ENCODE measurements at places on chromosomes 6 and 20.
A peak's percentile ranks its signal among the peaks of the same experiment; 100 is the strongest.

GRCh38 chr6:35148167-35148741 is 7.1 kb upstream of the TCP11 start:
- peak overlapping the region; percentile 54 for H3K27ac ChIP-seq
- DNase-seq = peak; percentile 28
- H3K4me3 ChIP-seq = no peak overlapping the region
- no peaks in the 10 kb centered on the region for H3K36me3 ChIP-seq
- H3K27me3 ChIP-seq = peaks cover 18% of the 10 kb centered on the region

- H3K27ac ChIP-seq = no peak overlapping the region
- no peaks in the 10 kb centered on the region for H3K36me3 ChIP-seq
- no peaks in the 10 kb centered on the region for H3K4me1 ChIP-seq
- no peak overlapping the region for H3K4me3 ChIP-seq
Measured at GRCh38 chr20:39535301-39535700, 573.2 kb downstream of the DHX35 start.

GRCh38 chr20:6683021-6683977 is 84.2 kb upstream of the BMP2 start:
- no peak overlapping the region for H3K4me3 ChIP-seq
- DNase-seq = no peak
- no peak overlapping the region for H3K27ac ChIP-seq
- H3K36me3 ChIP-seq = no peaks in the 10 kb centered on the region
- no peaks in the 10 kb centered on the region for H3K4me1 ChIP-seq

DNA sequence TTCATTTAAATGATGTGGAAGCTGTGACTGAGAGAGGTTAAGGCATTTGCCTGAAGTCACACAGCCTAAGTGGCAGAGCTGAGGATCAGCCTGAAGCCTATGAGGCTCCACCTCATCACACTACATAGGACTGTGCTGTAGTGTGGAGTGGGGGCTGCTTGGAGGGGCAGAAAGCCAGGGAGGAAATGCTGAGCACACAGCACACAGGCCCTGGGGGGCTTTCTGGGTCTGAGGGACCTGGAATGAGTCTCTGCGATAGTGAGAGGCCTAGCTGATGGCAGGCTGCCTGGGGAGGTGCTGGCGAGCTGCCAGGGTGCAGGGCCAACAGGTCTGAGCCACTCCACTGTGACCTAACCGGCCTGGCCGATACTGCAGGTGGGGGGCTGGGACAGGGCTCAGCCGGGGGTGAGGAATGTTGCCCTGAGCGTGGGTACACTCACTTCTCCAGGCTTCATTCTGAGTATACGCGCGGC is 2.2 kb upstream of the ARHGAP40 start:
- peaks cover 58% of the 10 kb centered on the region for H3K27me3 ChIP-seq
- peaks cover 10% of the 10 kb centered on the region for H3K4me1 ChIP-seq
- H3K27ac ChIP-seq = no peak overlapping the region
- DNase-seq = no peak
- H3K4me3 ChIP-seq = no peak overlapping the region

GRCh38 chr20:53463101-53463972 is 130.3 kb downstream of the ZNF217 start:
- H3K27ac ChIP-seq = no peak overlapping the region
- DNase-seq = no peak
- no peaks in the 10 kb centered on the region for H3K4me1 ChIP-seq
- no peaks in the 10 kb centered on the region for H3K27me3 ChIP-seq
- H3K36me3 ChIP-seq = no peaks in the 10 kb centered on the region

GRCh38 chr20:47054945-47055344 is 160.3 kb downstream of the EYA2 start:
- H3K27ac ChIP-seq = no peak overlapping the region
- no peaks in the 10 kb centered on the region for H3K36me3 ChIP-seq
- H3K4me3 ChIP-seq = no peak overlapping the region

- H3K27me3 ChIP-seq = no peaks in the 10 kb centered on the region
- H3K4me1 ChIP-seq = no peaks in the 10 kb centered on the region
- no peak for DNase-seq
- no peaks in the 10 kb centered on the region for H3K36me3 ChIP-seq
- H3K27ac ChIP-seq = no peak overlapping the region
Measured at GRCh38 chr6:69217343-69217742, 579.5 kb downstream of the LMBRD1 start.

DNA sequence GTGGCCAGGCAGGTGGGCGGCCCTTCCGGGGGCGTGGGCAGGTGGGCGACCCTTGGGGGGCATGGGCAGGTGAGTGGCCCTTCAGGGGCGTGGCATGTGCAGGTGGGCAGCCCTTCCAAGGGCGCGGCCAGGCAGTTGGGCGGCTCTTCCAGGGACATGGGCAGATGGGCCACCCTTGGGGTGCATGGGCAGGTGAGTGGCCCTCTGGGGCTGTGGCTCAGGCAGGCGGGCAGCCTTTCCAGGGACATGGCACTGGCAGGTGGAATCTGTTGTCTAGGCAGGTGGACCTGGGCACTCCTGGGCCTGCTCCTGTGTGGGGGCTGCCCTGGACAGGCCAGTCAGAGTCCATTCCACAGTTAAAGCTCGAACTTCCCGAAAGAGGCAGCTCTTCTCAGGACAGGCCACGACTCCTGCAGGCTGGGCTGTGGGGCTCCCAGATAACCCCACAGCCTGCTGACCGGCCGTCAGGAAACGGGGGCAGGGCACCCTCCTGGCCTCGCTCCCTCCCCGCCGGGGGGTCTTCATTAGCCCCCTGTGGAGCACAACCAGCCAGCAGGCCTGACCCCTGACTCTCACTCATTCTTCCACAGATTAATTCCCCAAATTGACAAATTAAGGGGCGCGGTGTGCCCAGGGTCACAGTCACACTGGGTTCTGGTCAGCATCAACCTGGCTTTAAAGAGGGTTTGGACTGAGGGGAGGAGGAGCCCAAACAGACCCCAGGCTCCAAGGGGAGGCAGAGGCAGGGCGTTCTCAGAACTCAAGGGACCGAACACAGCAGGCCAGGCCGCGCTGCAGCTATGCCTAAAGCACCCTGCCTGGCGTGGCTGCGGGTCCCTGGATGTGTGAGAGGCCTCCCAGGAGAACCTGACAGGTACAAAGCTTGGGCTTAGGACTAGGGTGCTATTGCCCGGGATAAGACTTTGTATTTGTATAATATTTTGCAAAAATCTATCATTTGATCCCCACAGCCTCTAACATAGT is 130.0 kb downstream of the DLL1 start:
- no peaks in the 10 kb centered on the region for H3K27me3 ChIP-seq
- DNase-seq = no peak
- H3K36me3 ChIP-seq = no peaks in the 10 kb centered on the region
- H3K4me3 ChIP-seq = no peak overlapping the region
- H3K4me1 ChIP-seq = no peaks in the 10 kb centered on the region

GRCh38 chr6:40293460-40294185 is 293.5 kb downstream of the LRFN2 start:
- peaks cover 15% of the 10 kb centered on the region for H3K27me3 ChIP-seq
- no peak overlapping the region for H3K27ac ChIP-seq
- no peak for DNase-seq
- H3K36me3 ChIP-seq = no peaks in the 10 kb centered on the region
- H3K4me3 ChIP-seq = no peak overlapping the region

- H3K36me3 ChIP-seq = no peaks in the 10 kb centered on the region
- DNase-seq = no peak
- no peaks in the 10 kb centered on the region for H3K4me1 ChIP-seq
- no peak overlapping the region for H3K27ac ChIP-seq
Measured at GRCh38 chr20:21237956-21238799, 65.0 kb upstream of the XRN2 start.

- no peak for DNase-seq
- no peak overlapping the region for H3K27ac ChIP-seq
- no peaks in the 10 kb centered on the region for H3K36me3 ChIP-seq
- no peaks in the 10 kb centered on the region for H3K4me1 ChIP-seq
- H3K27me3 ChIP-seq = no peaks in the 10 kb centered on the region
Measured at GRCh38 chr6:89205819-89206218, 11.3 kb downstream of the GABRR1 start.

- peaks cover 3% of the 10 kb centered on the region for H3K36me3 ChIP-seq
- no peaks in the 10 kb centered on the region for H3K27me3 ChIP-seq
- H3K4me1 ChIP-seq = peaks cover 33% of the 10 kb centered on the region
- H3K27ac ChIP-seq = peak overlapping the region; percentile 27
Measured at GRCh38 chr6:43368259-43369160, 937 bp downstream of the ZNF318 start.

GRCh38 chr20:6993011-6993410 is 225.5 kb downstream of the BMP2 start:
- no peak for DNase-seq
- no peaks in the 10 kb centered on the region for H3K27me3 ChIP-seq
- H3K27ac ChIP-seq = no peak overlapping the region

GRCh38 chr6:28841290-28841689 is 82.5 kb downstream of the TRIM27 start:
- no peak for DNase-seq
- H3K4me1 ChIP-seq = peaks cover 22% of the 10 kb centered on the region
- H3K27me3 ChIP-seq = peaks cover 37% of the 10 kb centered on the region
- H3K4me3 ChIP-seq = no peak overlapping the region
- H3K27ac ChIP-seq = no peak overlapping the region

- H3K27me3 ChIP-seq = peaks cover 33% of the 10 kb centered on the region
- no peaks in the 10 kb centered on the region for H3K36me3 ChIP-seq
- H3K4me1 ChIP-seq = peaks cover 1% of the 10 kb centered on the region
- H3K27ac ChIP-seq = no peak overlapping the region
Measured at GRCh38 chr6:47318236-47318989, 8.7 kb upstream of the TNFRSF21 start.

DNA sequence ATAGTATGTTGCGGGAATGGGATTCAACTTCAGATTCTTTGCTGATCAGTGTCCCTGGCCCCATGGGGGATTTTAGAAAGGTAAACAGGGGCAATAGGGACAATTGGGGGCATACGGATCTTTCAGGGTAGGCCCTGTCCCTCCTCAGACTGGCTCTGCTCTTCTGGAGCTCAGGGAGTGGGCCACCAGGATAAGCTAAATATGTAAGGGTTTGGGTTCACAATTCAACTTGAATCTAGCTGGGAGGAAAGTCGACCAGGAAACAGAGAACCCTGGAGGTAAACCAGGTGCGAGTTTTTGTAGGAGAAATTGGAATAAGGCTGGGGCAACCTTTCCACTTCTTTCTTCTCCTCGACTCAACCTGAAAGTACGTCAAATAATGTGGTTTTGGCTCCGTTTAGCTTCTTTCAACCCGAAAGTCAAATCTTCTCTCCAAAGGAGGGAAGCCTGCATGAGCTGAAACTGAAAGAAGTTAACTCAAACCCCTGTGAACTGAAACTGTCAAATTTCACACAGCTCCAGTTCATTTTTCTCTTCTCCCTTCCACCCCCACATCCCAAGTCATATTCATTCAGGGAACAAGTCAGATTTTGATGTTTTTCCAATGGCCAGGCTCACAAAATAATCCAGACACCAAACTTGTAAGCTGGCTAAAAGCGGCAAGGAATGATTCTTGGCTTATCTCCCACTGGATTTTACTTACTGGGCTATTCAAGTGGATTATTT is 278.2 kb downstream of the CLIC5 start:
- H3K4me1 ChIP-seq = peaks cover 52% of the 10 kb centered on the region
- H3K27ac ChIP-seq = peak overlapping the region; percentile 80
- no peak overlapping the region for H3K4me3 ChIP-seq
- peaks cover 31% of the 10 kb centered on the region for H3K27me3 ChIP-seq

DNA sequence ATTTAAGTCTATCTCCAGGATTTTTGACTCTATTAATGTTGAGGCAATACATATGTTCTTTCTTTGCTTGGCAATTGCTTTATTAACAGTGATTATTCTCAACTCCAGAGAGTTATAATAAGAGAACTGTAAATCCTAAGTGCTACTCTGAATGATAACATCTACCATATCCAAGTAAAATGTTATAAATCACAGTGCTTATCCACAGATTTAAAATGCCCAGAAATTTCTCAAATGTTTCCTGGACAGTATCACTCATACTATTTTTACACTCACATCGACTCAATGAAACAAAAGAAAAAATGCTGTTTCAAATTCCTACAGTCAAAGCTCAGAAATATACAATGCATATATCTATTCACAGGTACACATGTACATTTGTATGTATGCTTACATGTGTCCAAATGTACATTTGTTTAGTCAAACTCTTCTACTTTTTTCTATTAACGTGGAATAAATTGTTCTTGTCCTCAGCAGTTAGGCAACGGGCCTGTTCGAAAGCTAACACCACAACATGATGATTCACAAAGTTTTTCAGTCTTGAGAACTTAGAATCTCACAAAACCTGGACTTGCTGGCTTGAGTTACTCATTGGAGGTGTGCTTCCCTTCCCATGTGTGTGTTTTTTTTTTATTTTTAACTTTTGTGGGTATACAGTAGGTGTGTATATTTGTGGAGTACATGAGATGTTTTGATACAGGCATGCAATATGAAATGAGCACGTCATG is 193.0 kb downstream of the GJA10 start:
- DNase-seq = no peak
- H3K4me3 ChIP-seq = no peak overlapping the region
- peaks cover 55% of the 10 kb centered on the region for H3K36me3 ChIP-seq

- no peaks in the 10 kb centered on the region for H3K4me1 ChIP-seq
- no peak overlapping the region for H3K27ac ChIP-seq
- H3K27me3 ChIP-seq = no peaks in the 10 kb centered on the region
- DNase-seq = no peak
Measured at GRCh38 chr20:42686057-42686456, 503.6 kb downstream of the PTPRT start.

GRCh38 chr6:129651291-129651691 is 58.7 kb downstream of the ARHGAP18 start:
- no peak overlapping the region for H3K27ac ChIP-seq
- no peak overlapping the region for H3K4me3 ChIP-seq
- peaks cover 11% of the 10 kb centered on the region for H3K4me1 ChIP-seq
- no peaks in the 10 kb centered on the region for H3K27me3 ChIP-seq

- no peak for DNase-seq
- no peaks in the 10 kb centered on the region for H3K36me3 ChIP-seq
- H3K27ac ChIP-seq = no peak overlapping the region
- H3K4me1 ChIP-seq = no peaks in the 10 kb centered on the region
- no peak overlapping the region for H3K4me3 ChIP-seq
Measured at GRCh38 chr20:8117636-8118035, 14.4 kb upstream of the PLCB1 start.
